ENCODE measurements at places on chromosomes 1 and 21.

GRCh38 chr1:157995583-157996169 is 2.2 kb downstream of the KIRREL1 start:
- no peak for DNase-seq

DNA sequence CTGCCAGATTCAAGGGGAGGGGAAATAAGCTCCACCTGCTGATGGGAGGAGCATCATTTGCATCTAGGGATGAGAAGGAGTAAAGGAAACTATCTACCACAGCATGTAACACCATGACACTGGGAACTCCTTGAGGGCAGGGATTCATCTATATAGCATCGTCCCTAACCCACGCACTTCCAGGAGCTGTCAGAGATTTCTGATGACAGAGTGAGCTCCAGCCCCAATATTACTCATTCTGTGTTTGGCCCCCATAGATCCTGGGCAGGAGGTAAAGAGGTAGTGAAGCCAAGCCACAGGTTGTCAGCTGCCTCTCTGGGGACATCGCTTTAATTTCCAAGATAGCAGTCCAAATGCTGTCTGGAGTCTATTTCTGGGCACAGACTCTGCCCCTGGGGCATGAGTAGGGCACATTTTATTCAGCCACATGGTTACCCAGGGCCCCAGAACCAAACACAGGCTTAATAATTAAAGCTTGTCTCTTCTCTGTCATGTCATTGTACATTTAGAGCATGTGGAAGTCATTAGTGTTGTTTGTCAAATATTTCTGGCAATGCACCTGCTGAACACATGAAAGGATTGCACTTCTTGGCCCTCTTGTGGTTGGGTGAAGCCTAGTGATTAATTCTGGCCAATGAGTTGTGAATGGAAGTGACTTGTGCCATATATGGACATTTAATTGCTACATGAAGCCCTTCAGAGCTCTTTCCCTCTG is 105.9 kb upstream of the POU3F1 start:
- DNase-seq, result no peak

- no peak for DNase-seq
These were observed 8.7 kb downstream of the PROX1 start for GRCh38 chr1:213996320-213997037.

- no peak for DNase-seq
These were observed 5.8 kb downstream of the TTLL10 start for GRCh38 chr1:1179346-1179982.

DNA sequence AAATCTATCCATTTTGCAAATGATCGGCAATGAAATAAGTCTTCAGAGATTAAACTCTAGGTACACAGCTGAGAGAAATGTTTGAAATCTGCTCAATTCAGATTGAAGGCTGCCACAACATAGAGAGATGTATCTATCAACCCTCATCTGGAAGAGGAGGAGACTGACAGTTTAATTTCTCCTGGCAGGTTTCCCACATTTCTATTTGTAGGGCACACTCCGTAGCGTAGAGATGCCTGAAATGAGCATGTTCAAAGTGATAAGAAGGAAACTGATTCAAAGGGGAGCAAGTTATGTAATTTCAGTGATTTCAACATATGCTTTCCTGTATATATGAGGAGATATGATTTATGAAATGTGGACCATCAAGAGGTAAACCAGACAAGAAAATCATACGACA is 44.1 kb downstream of the NIBAN1 start:
- DNase-seq, result no peak

DNA sequence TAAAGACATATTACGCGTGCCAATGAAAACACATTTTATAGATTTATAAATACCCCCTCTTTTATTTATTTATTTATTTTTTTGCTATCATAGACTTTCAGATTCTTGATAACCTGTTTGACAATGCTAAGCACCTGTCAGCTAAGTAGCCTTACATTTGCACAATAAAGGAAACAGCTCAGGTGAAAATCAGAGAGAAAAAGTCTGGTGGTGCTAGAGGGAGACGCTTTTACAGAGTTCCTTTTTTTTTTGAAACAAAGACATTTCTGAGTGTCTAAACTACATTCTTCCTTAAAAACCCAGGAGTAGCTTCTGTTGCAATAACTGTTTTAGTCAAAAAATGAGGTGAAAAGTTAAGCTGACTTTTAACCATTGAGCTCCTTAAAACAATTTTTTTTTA is 1611.6 kb downstream of the NCAM2 start:
- no peak for DNase-seq

DNA sequence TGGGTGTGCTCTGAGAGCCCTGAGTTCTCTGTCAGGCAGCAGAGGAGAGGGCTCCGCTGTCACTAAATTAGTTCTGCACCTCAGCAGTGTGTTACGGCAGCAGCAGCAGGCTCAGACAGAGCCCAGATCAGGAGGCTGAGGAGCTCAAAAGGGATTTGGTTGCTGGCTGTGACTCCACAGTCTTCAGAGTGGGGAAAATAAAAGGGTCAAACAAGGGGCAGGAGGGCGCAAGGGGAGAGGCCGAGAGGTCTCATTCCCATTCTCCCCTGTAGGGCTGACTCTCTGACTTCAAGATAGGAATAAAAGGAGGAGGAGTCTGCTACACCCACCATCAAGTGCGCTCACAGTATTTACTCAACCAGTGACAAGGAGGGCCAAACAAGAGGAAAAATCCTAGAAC is 9.2 kb upstream of the SLC45A3 start:
- no peak for DNase-seq

DNA sequence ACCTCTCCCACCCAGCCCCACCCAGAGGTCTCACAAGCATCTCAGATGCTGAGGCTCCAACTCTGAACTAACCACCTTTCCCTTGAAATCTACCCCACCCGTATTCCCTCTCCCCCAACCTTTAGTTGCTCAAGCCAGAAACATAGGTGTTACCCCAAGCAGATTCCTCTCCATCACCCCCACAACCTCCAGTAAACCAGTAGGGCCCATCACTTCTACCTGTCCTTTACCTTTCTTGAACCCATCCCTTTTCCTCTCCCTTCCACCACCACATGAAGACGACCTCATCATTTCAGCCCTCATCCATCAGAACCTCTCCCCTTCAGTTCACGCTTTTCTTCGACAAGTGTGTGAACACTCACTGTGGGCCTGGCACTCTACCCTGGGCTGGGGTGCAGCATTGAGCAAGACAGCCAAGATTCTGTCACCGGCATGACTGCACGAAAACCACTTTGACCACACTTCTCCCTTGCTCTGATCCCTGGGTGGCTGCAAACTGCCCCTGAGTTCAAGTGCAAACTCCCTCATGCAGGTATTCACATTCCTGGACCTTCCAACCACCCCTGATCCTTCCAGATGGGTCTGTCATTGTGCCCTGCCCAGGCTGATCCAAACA is 65.5 kb upstream of the LAPTM5 start:
- DNase-seq, result no peak

DNA sequence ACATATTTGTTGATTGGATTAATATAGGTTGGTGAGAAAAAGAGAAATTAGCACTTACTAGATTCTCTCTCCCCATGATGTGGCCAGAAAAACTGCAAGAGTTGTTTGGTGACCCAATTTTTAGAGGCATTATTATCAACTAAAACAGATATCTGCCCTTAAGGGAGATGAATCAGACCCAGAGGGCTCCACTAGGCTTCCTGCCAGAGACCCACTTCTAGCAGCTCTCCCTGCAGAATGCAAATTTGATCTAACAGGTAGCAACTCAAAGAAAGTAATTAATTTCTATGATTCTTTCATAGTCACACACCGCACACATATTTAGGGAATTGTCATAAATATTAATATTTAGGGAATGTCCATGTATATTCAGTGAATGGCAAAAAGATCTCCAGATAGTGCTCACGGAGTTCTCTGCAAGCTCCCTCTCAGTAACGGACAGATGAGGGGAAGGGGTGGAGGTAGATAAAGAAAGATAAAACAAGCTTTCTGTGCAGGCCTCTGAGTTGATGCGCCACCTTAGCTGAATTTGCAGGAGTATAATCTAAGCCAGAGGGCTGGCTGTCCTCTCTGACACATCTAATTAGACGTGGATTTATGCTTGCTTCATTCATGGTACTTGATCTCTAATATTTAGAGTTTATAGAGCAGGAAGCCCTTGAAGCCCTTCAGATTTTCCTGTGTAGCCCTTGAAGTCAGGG is 84.1 kb upstream of the CCDC190 start:
- no peak for DNase-seq

- DNase-seq, result no peak
These were observed 197.4 kb downstream of the SEC16B start for GRCh38 chr1:177772386-177772960.

GRCh38 chr1:92367496-92367895 is 68.6 kb downstream of the RPAP2 start:
- no peak for DNase-seq

- DNase-seq, result no peak
These were observed 46.7 kb upstream of the SARS1 start for GRCh38 chr1:109167001-109167506.

DNA sequence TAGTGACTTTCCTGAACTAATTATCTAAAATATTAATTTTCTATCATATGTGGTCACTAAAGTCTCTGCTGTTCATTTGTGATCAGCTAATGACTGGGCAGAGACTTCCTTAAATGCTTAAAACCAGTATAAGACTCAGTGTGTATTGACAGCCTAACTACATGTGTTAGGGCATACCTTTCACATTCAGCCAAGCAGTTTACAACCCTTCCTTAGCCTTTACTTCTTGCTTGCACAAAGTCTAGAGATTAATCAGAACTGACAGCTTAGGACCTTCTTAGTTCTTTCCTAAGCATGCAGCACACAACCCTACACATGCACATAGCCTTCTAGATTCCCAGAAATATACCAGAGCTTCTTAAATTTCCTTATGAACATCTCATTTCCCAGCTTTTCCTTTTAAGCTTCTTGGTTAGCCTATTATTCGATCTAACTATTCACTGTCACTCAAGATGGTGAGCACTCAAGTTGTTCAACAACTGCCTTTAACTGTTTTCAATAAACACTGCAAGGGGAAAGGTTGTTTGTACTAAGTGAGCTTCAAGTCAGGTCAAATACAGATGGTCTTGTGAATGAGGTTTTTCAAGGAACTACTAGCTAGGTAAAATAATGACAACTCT is 13.4 kb downstream of the EYA3 start:
- no peak for DNase-seq

- DNase-seq, result no peak
These were observed 12.7 kb downstream of the SSX2IP start for GRCh38 chr1:84677415-84678099.

DNA sequence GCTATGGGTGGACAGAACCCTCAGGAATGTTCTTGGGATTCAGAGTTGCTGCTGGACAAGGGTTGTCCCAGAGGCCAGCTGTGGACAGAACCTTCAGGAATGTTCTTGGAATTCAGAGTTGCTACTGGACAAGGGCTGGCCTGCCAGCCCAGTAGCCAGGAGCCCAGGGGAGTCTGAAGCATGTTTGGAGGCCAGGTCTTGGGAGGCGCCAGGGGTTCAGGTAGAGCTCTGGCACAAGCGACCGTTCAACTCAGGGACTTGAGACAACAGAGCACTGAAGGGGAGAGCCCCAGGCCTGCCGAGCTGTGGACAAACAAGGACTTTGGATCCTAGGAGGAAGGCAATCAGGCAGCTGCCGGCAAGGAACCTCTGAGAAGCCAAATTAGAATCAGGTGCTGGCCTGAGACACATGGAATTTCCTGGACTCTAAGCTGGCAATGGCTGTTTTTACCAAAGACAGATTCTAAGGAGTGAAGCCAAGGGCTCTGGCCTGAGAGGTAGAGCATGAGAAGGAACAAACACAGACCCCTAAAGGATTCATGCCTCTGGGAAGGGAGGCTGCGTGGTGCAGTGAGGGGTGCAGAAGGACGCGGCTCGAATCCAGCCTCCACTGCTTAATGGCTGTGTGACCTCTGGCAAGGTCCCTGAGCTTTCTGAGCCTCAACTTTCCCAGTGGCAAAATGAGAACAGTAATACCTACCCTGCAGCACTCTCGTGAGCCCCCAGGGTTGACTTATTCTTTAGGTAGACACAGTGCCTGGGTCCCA is 13.4 kb downstream of the PLA2G5 start:
- DNase-seq, result no peak

- DNase-seq, result no peak
These were observed 83.8 kb downstream of the PAPPA2 start for GRCh38 chr1:176546825-176547224.

DNA sequence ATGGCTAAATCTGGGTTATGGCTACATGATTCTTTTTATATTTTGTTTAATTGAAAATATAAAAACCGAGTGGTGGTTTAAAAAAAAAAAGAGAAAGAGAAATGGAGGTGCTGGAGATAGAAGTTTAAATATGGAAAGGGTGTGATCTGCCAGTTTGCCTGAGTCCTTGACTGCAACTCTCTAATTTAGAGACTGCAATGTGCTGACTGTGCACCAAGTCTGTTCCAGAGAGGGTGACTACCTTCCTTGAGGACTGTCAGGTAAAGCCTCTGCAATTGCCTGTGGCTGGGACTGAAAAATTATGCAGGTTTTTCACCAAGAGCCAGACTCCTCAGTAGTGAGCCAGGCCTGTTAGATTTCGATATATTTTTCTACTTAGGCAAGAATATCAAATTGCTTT is 1326.3 kb downstream of the BRINP3 start:
- DNase-seq, result no peak

- DNase-seq, result no peak
These were observed 18.3 kb downstream of the INTS3 start for GRCh38 chr1:153746174-153746573.

GRCh38 chr1:152313970-152314369 is 11.1 kb downstream of the FLG start:
- no peak for DNase-seq

GRCh38 chr1:55958498-55958897 is 620.9 kb downstream of the PLPP3 start:
- DNase-seq, result no peak

DNA sequence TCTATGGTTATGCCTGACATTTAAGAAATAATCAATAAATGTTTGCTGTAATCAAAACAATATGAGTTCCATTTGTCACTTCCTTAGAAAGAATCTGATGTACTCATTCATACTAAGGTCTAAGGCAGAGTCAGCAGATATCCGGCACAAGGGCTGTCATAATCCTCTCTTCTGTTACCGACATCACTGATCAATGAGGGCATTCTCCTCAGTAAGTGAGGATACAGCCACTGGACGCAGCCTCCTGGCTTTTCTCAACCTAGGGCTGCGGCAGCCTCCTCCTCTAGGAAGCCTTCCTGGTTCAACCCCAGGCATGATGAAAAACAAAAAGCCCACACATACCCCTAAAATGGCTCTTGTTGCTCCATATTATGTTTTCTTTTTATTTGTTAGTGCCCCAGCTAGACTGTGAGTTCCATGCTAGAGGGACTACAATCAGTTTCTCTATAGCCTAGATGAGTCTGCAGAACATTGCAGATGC is 40.7 kb upstream of the TENT5C start:
- no peak for DNase-seq

GRCh38 chr1:171196351-171196750 is 11.3 kb downstream of the FMO2 start:
- no peak for DNase-seq

Measured in activated CD8-positive, alpha-beta memory T cell treated with anti-CD3 and anti-CD28 coated beads, Interleukin-2, amount 50 U/mL, for 48 hours (primary cell).